ENCODE measurements at places on chromosomes 11 and 22. TPM values are rescaled to one million over a fixed set of nuclear protein-coding genes. Genes with fewer than 3 reads are reported as not detected.

The OR51A2 gene
- total RNA-seq: not detected

DNA sequence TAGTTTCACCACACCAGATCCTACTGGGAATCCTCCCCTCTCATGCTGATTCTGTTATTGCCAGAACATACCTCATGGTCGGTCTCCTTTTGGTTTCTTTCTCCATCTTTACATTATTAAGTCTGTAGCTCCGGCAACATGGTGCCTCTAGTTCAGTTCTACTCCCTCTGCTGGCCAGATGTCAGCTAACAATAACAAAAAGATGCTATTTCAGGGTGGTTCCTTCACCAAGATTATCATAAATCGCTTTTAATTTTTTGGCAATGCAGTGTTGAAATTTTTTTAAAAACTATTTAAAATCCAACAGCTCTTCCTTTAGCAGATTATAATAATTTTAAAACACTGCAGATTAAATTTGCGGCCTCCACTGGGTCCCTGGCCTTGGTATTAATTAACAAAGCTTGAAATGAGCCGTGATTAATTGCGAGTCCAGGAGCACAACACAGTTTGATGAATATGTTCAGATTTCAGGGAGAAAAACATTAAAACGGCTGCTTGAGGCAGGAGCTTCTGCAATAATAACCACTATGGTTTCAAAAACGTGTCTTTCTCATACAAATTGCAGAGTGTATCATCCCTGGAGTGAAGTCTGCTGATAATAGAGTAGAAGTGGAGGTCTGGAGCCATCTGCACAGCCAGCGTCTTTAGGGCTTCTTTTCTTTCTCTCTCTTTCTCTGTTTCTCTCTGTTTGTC lies 492.9 kb upstream of the KIRREL3 start:
- no peak overlapping the region for H3K27ac ChIP-seq
- H3K4me1 ChIP-seq: no peaks in the 10 kb centered on the region
- H3K36me3 ChIP-seq: no peaks in the 10 kb centered on the region

DNA sequence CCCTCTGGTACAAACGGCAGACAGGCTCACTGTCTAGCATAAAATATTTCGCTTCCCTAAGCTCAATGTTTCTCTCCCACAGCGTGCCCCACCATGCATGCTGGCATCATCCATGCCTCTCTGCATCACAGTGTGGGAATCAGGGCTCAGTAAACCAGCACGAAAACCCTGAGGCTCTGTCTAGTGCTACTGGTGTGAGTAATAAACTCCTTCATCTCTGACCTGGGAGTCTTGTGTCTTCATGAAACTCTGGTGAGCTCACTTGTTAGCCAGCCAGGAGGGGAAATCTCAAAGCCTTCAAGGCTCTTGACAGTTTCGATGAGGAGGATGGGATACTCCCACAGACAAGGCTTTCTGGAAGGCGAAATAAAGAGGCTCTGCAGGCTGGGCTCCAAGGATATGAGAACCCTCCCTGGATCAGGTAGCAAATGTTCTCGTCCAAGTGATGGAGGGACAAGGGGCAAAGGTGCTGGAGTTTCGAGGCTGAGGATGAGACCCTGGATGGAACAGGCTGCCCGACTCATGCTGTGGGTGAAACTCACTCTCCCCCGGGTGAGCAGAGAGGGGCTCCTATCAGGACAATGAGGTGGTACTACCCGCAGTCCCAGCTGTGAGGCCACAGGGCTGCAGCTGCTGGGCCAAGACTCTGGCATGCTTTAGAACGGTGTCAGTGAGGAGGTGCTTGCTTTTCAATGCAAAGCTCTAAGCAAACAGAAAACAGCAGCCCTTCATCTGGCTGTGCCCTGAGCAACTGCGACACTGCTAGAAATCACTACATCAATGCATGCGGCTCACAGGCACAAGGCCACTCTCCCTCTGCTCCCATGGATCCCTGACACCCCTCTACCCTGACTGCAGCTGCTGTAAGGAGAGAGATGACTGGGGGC lies 69.3 kb downstream of the SHANK2 start:
- H3K27ac ChIP-seq: no peak overlapping the region
- DNase-seq: no peak
- H3K4me3 ChIP-seq: no peak overlapping the region
- no peaks in the 10 kb centered on the region for H3K4me1 ChIP-seq
- H3K36me3 ChIP-seq: no peaks in the 10 kb centered on the region

- no peak for DNase-seq
- H3K27ac ChIP-seq: no peak overlapping the region
- no peaks in the 10 kb centered on the region for H3K36me3 ChIP-seq
- H3K27me3 ChIP-seq: no peaks in the 10 kb centered on the region
- H3K4me1 ChIP-seq: peaks cover 6% of the 10 kb centered on the region
- H3K4me3 ChIP-seq: no peak overlapping the region
Measured at GRCh38 chr11:11989774-11990744, 18.4 kb downstream of the DKK3 start.

DNA sequence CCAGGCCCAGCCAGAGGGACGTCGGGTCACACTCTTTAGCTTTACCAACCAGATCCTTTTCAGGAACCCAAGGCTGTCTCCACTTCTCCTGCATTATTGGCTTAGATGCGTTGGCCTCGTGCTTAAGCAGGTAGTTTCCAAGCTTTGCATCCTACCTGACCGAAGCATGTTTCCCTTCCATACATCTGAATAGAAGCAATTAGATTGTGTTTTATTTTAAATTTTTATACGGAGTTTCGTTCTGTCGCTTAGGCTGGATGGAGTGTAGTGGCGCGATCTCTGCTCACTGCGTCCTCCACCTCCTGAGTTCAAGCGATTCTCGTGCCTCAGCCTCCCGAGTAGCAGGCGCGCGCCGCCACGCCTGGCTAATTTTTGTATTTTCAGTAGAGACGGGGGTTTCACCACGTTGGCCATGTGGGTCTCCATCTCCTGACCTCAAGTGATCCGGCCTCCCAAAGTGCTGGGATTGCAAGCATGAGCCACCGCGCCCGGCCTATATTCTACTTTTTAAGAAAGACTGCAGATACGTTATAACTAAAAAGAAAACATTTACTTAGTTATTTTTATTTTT lies 677 bp downstream of the DYNC2H1 start:
- no peaks in the 10 kb centered on the region for H3K27me3 ChIP-seq
- H3K4me3 ChIP-seq: peak overlapping the region; percentile 87
- no peaks in the 10 kb centered on the region for H3K4me1 ChIP-seq
- peak overlapping the region; percentile 89 for H3K27ac ChIP-seq
- H3K36me3 ChIP-seq: no peaks in the 10 kb centered on the region

DNA sequence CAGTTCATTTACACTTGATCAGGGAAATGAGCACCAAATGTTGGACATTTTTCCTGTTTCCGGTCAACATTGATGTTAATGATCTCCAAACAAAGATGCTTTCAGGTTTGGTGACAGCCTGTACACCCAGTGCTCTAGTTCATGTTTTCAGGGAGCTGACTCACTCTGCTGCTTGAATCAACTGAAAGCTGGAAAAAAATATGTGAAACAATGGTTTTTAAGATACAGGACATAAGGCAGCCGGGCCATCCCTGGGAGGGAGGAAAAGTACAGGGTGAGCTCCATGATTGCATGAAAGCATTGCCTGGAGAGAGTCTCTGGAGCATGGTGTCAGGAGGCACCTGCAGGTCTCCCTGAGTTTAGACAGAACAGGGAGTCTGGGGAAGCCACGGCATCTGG lies 259.6 kb downstream of the TBC1D22A start:
- no peaks in the 10 kb centered on the region for H3K36me3 ChIP-seq
- H3K27me3 ChIP-seq: no peaks in the 10 kb centered on the region
- no peak for DNase-seq
- H3K27ac ChIP-seq: no peak overlapping the region
- H3K4me1 ChIP-seq: no peaks in the 10 kb centered on the region
- no peak overlapping the region for H3K4me3 ChIP-seq

GRCh38 chr11:68266121-68266891 lies 5.5 kb downstream of the C11orf24 start:
- no peaks in the 10 kb centered on the region for H3K27me3 ChIP-seq
- no peak overlapping the region for H3K27ac ChIP-seq
- no peaks in the 10 kb centered on the region for H3K36me3 ChIP-seq
- DNase-seq: no peak
- H3K4me1 ChIP-seq: peaks cover 7% of the 10 kb centered on the region

Data from breast epithelium (tissue), 4 donors.